ENCODE measurements at places on chromosomes 1 and 21.

DNA sequence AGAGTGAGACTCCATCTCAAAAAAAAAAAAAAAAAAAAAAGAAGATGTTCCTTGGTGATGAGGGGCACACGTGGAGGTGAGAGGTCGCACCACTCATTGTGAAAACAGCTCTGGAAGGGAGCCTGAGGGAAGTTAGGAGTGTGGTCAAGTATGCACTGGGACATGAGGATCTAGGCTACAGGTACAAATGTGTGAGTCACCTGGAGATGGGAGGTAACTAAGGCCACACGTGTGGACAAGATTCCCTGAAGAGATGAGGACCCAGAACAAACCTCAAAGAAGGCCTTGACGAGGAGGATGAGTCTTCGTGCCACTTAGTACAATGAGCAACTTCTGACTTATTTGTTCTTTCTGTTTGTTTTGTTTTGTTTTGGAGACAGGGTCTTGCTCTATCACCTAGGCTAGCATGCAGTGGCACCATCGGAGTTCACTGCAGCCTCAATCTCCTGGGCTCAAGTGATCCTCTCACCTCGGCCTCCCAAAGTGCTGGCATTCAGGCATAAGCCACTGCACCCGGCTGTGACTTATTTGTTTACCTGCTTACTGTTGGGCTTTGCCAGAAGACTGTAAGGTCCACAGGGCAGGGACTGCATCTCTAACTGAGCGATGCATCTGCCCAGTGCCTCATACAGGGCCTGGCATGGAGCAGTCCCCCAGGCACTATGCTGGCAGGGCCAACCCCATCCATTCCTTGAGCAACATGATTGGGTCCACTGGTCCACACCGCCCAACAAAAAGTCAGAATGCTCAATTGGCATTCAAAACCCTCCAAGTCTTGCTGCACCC lies 6.4 kb downstream of the ASAP3 start:
- DNase-seq = no peak

GRCh38 chr1:68196676-68197075 lies 35.6 kb downstream of the WLS start:
- DNase-seq = no peak

DNA sequence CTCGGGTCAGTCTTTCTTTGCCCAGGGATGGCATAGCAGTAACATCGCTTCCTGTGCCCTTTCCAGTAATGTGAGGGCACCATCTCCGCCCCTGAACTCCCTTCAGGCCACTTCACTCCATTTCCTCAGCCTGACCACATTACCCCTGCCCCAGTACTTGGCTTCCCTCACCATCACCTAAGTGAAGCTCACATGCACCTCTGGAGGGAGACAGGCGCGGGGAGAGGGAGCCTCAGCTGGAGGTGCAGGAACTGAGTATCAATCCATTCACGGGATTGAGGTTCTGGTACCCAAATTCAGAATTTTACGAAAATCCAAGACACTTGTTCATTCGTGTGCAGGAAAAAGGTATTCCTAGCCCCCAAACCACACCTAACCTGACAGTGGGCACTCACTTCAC lies 540.4 kb downstream of the KIF26B start:
- no peak for DNase-seq

DNA sequence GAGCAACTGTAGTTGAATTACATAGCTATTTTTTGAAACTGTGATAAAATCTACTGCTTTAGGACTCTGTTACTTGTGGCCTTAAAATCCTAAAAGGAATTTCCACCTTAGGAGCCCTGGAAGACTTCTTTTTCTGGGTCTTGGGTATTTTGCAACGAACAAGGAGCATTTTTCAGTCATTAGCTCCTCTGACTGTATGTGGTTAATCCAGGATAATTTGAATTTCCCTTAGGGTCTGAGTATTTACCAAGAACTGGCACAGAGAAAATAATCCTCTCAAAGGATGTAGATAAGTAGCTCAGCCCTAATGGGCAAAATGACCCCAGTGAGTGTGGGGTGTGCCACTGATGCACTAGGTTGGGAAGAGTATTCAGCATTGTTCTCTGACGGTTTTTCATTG lies 170.4 kb downstream of the VAV3 start:
- no peak for DNase-seq

DNA sequence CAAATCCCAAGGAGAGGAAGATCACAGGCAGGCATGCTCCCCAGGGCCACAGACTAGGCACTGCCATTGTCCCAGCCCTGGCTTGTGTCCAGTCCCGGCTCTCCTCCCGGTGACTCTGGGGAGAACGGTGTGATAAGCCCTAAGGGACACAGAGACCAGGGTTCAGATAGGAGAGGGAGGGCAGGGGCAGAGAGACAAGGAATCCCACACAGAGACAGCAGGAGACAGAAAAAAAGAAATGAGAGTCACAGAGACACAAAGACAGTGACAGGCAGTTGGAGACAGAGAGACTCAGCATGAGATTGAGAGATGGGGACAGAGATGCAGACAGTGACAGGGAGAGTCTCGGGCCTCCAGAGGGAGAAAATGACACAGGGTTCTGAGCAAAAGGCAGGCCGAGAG lies 361 bp downstream of the INSRR start:
- no peak for DNase-seq

Data from stimulated activated CD4-positive, alpha-beta T cell treated with anti-CD3 and anti-CD28 coated beads, TNF-alpha, amount 100 ng/mL, for 1 hour (primary cell).